Muscle of leg (tissue), 16 donors: ENCODE measurements at places on chromosomes 5 and 9.

- DNase-seq, result no peak
These were observed 28.0 kb upstream of the RPS23 start for GRCh38 chr5:82306151-82306550.

GRCh38 chr9:18785604-18786003, 247.4 kb downstream of the SAXO1 start:
- peak; percentile 27 for DNase-seq

GRCh38 chr9:109908459-109909390, 128.7 kb downstream of the PALM2AKAP2 start:
- DNase-seq, result no peak

DNA sequence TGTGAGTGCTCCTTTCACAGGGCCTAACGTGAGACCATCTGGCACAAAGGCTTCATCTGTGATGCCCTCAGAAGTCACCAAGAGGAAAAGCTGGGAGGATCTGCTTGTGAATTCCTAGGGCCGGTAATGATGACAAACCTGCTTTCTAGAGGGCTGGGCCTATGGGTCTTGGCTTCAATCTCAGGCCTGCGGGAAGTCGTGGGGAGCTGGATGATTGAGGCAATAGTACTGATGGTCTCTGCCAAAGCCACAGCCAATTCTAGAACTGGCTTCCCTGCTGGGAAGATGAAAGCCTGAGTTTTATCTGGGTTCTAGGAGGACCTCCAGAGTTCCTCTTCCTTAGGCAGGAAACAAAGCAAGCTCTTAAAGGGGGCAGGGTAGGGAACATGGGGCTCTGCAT, 102.7 kb downstream of the TMEM215 start:
- no peak for DNase-seq

- peak; percentile 48 for DNase-seq
These were observed 848 bp downstream of the RAD50 start for GRCh38 chr5:132557478-132558172.

- DNase-seq, result no peak
These were observed 16.2 kb downstream of the OR2V2 start for GRCh38 chr5:181163487-181164075.

DNA sequence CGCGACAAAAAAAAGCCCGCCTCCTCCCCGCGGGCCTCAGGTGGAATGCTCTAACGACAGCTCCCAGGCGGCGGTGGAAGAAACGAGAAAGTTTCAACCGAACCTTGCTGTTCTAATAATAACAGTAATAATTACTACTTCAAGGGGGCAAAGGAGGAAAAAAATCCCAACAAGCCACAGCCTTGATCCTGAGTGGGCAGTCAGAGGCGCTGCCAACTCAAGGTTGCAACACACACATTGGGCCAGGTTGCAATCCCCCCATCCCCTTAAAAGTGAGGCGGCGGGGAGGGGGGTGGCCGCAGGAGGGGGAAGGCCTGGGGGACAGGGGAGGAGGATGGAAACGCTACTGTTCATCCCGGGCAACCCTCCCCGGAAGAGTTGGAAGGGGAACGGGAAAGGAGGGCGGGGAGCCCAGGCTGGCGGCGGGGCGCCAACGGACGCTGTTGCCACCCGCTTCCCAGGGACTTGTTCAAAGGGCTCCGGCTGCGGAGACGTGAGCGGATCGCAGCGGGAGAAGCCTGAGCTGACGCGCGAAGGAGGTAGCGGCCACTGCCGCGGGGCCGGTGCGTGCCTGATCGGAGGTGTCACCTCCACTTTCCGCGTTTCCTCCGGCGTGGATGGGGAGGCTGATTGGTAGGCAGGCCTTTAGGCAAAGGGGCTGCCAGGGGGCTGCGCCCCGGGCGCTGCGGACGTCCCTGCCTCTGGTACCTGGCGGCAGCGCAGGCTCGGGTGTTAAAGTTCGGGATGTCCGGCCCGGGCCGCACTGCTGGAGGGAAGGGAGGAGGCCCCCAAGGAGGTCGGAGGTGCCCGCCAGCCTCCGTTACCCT, 647 bp downstream of the SMARCA2 start:
- peak; percentile 75 for DNase-seq

GRCh38 chr5:180084638-180085561, 13.3 kb upstream of the RNF130 start:
- no peak for DNase-seq

GRCh38 chr9:68678430-68678829, 26.6 kb upstream of the PIP5K1B start:
- DNase-seq, result peak; percentile 11

DNA sequence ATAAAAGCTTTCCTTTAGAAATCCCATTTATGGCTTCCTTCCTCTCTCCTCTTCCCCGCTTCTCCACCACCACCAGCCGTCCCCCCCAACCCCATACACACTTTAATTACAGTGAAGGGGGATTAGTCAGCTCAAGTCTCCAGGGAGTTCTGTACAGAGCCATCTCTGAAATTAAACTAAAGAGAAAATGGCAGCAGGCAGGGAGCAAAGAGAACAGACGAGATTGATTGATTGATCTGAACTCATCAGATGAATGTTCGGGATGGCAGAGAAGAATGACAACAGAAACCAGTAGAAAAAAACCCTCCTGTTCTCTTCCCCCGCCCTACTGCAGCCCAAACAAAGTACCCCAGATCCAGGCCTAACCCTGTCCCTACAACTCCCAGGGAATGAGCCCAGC, 241.7 kb upstream of the PANK3 start:
- DNase-seq, result no peak

DNA sequence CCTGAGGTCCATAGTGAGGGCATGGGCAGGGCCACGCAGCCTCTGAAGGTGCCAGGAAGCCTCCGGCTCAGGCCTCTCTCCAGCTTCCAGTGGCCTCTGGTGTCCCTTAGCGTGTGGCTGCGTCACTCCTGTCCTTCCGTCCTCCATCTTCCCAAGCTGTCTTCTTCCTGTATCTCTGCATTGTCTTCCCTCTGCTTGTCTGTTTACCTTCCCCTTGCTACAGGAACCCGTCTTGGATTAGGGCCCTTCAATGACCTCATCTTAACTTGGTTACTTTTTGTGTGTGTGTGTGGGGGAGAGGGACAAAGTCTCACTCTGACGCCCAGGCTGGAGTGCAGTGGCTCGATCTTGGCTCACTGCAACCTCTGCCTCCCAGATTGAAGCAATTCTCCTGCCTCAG, 14.4 kb downstream of the ASS1 start:
- DNase-seq, result no peak

GRCh38 chr5:90092734-90093133, 316.8 kb downstream of the CETN3 start:
- no peak for DNase-seq

GRCh38 chr5:149240354-149240998, 31.2 kb upstream of the AFAP1L1 start:
- DNase-seq, result peak; percentile 26

GRCh38 chr9:115115117-115115880, 2.7 kb downstream of the TNC start:
- DNase-seq, result no peak

DNA sequence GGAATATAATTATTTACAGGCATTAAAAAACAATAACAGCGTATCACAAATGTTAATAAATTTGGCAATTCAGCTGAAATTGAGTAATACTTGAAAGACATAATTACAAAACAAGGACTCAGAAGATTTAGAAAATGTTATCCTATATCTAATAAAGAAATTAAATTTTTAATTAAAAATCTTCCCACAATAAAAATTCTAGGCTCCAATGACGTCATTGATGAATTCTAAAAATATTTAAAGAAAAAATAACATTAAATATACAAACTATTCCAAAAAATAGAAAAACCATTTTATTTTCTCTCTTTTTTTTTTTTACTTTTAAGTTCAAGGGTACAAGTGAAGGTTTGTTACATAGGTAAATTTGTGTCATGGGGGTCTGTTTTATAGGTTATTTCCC, 161.5 kb downstream of the ADAMTS6 start:
- DNase-seq, result no peak

DNA sequence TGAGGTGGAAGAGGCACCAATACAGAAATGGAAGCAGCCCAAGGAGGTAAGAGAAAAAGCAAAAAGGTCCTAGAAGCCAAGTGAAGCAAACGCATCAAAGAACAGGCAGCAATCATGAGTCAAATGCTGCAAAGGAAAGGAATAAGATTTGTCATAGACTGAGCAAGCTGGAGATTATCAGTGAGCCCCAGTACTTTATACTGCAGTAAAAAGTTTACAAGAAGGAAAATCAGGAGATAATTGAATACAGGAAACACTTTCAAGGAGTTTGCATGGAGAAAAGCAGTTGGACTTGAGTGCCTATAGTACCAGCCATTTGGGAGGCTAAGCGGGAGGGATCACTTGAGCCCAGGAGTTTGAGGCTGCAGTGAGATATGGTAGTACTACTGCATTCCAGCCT, 7.2 kb upstream of the HAVCR1 start:
- DNase-seq, result no peak

DNA sequence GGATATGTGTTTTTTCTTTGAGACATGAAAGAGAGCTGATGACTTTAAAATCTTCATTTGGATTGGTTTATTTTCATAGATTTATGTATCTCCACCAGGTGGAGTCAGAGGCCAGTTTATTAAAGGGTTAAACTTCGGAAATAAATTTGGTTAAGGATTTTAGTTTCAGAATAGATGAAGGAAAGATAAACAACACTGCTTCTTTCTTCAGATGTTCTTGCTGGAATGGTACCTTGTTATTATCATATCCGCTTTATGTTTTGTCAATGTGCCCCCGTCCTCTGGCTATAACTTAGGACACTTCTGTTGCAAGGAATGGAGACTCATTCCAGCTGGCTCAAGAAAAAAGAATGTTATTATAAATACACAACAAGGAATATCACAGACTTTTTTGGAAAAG, 81.2 kb downstream of the ALDH1A1 start:
- DNase-seq, result peak; percentile 53

- DNase-seq, result no peak
These were observed 34.6 kb downstream of the EPB41L4A start for GRCh38 chr5:112384523-112384922.
